ENCODE measurements at places on chromosomes 7 and 10.

- DNase-seq, result no peak
These were observed 107.5 kb downstream of the EPDR1 start for GRCh38 chr7:38027884-38028455.

GRCh38 chr7:74455928-74456327 lies 2.2 kb downstream of the GTF2IRD1 start:
- no peak for DNase-seq

GRCh38 chr7:50155755-50156154 lies 62.7 kb upstream of the ZPBP start:
- DNase-seq, result no peak

- DNase-seq, result no peak
These were observed 203.1 kb downstream of the ZMYND11 start for GRCh38 chr10:338171-339037.

DNA sequence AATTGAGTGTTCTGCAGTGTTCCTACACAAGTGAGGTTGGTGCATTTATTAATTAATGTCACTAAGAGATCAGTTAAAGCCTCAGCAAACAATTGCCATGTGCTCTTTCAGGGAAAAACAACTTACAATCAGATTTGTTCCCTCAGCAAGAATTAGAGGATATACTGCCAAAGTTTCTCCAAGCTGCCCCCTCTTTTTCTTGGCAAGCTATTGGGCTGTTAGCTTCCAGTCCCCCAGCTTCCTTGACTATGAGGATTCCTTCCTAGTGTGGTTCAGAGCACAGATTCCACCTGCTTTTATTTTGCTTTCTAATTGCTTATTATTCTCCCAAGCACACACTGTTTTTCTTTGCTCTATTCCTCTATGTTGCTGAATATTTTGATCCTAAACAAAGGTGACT lies 112.7 kb downstream of the RBM20 start:
- DNase-seq, result no peak

GRCh38 chr7:131537571-131537978 lies 18.9 kb downstream of the PODXL start:
- no peak for DNase-seq

DNA sequence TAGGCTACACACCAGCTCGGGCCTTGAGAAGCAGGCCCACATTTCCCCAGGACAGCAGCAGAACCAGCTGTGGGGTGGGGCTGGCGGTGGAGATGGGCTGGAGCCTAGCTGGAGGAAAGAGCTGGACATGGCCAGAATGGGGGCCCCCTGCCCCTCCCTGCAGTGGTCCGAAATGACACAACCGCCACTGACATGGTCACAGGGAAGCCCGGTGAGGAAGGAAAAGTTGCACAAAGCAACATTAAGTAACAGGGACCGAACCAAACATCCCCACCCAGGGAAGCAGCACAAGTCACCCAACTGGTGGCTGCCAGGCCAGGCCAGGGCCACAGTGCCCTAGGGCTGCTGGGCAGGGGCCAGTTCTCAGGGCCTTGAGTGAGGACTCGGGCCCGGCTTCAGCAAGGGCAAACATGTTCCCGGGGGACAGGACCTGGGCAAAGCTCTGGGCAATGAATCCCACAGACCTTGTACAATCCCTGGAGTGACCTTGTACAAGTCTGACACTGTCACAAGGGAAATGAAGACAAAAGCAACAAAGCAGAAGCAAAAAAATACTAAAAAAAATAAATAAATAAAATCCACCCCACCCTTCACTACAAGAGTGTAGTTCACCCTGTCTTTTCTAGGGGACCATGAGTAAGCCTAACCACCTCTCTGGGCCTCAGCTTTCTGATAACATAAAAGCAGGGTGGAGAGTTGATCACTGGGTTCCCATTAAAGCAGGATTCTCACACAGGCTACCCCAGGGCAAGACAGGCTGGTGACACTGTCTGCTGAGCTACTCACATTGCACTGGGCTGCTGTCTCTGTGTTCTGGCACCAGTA lies 33.0 kb downstream of the PSAP start:
- DNase-seq, result no peak

DNA sequence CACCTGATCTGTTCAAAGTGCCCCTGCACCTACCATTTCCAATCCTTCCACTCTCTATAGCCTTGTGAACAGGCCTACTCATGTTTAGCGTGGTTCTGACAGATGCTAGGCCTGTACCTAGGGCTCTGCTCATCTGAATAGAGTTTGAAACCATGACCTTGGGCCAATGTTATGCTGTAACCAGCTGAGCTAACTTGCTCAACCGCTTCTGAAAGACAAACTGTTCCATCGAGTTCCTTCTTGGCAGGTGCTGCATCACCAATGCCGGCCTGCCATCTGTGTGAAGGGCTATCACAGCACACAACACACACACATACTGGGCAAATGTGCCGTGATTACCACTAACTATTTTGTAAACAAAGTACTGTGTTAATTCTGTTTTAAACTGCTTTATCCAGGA lies 419.0 kb upstream of the GALNT17 start:
- no peak for DNase-seq

GRCh38 chr10:117531371-117532002 lies 11.1 kb upstream of the EMX2 start:
- DNase-seq, result no peak

- DNase-seq, result no peak
These were observed 53.8 kb downstream of the CAMK1D start for GRCh38 chr10:12403119-12403518.

GRCh38 chr7:88772776-88773175 lies 13.3 kb downstream of the ZNF804B start:
- DNase-seq, result no peak

GRCh38 chr7:359766-360361 lies 69.9 kb downstream of the FOXL3 start:
- DNase-seq, result peak; percentile 59

DNA sequence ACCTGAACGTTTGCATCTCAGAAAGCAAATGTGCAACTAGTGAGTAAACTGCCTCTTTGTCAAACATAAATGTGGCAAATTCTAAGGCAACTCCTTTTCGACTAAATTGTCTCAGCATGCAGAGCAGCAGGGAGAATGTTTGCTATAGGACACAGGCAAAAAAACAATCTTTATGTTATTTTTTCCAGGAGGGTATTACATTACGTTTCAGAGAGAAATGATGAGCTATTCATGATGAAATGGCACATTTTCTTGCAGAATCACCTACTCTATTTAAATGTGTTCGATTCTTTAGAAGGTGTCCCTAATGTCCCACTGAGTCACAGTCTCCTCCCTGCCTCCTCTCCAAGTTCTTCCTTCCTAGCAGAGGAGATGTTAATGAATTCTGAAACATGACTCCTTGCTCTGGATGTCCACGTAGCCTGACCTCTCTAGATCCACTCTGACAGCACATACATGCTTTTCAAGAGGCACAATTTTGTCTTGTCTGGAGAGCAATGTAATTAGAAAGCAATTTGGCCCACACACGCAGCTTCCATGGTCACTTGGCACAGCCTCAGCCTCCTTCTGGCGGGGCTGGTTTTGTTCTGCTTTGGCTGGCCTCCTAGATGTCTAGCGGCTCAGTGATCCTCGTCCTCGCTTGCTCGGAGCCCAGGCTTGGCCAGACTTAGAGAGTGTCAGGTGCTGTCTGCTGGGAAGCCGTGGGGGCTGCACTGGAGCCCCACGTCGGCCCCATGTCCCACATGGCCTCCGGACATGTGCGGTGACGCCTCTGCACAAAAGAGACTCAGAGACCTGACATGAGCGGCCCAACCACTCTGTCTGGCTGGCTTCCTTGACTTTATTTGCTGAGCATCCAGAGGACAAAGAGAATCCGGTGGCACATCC lies 125.7 kb upstream of the ZNF438 start:
- DNase-seq, result no peak

- no peak for DNase-seq
These were observed 31.8 kb downstream of the EPDR1 start for GRCh38 chr7:37952240-37952639.

DNA sequence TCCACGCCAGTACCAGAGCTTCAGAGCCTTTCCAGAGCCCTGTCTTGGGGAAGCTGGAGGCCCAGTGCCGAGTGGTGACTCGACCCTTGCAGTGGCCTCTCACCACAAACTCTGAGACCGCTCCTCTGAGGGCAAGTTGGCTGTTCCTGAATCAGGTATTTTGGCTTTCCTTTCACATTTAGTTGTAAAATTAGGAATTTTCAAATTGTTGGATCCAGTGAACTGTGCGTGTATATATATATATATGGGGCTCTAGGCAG lies 128.7 kb upstream of the UNC5B start:
- no peak for DNase-seq

- DNase-seq, result no peak
These were observed 790.8 kb upstream of the KCND2 start for GRCh38 chr7:119482209-119482608.

GRCh38 chr10:69124563-69125268 lies 738 bp downstream of the VPS26A start:
- DNase-seq, result peak; percentile 67

DNA sequence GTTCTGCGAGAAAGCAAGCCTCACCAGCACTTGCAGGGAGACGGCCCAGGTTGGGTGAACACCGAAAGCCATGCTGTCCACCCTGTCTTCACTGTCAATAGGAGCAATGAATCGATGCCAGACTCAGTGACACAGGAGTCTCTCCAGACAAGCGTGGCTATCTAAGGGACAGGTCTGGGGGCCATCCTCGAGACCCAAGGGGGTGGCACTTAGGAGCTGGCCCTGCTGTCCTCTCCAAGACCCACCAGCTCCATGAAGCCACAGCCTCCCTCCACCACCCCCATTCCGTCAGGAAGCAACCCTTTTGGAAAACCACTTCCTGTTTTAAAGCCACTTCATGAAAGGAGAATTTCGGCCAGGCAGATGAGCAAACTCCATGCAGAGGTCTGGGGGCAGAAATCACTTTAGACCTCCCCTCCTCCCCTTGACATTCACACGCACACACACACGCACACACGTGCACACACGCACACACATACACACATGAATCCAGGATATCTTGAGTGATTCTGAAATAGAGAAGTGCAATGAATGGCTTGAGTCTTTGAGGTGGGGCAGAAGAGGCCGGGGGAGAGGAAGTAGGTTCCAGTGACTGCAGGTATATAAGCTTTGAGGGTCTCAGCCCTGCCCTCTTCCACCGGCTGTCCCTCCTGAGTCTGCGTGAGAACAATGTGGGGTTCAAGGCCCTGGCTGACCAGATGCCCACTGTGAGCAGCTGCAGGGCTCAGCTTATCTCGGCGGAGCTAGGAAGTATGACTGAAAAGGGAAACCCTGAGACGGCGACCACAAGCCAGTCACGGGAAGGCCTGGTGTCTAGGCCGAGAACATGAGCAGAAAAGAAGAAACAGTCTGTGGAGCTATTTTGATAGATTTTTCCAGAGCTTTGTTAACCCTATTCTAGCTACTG lies 25.0 kb downstream of the RGS10 start:
- peak; percentile 69 for DNase-seq

DNA sequence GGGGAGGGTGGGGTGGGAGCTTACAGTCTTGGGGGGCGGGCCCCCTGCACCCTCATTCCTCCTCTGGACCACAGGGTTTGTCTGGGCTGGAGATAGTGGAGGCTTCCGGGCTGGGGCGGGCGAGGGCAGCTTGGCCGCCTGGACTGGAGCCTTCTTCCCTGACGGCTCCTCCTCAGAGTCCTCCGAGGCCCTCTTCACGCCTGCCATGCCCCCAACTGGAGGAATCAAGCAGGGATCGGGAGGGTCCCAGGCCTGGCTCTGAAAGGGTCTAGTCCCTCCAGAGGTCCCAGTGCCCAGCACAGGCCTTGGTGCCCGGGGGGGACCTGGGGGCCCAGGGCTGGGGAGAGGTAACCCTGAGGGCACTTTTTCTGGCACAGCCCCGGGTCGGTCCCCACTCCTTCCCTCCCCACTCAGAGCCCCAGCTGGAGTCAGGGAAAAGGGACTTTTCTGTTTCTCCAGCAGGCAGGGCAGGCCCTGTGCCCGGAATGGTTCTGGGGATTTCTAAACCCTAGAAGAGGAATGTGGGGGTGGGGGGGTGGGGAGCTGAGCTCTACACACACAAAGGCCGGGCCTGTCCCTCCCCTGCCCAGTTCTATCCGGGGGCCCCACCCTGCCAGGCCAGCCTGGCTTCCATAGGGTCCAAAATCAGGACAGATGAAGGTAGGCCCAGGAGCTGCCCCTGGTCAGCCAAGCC lies 11.6 kb downstream of the MICALL2 start:
- DNase-seq, result no peak

DNA sequence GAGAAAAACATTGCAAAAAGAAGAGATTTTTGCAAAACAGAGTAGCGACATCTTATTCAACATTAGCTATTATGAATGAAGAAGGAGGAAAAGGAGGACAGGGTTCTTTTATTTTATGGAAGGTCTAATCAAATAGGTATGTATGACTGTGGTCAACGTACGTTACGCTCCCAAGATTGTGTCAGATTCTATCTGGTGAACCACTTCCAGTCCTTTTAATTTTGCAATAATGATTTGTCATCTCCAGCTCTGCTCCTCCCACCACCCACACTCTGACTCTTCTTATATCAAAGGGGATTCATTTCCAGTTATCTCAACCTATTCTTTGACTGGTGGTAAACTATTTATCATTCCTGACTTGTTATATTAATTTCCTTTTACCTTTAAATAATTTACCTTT lies 259.9 kb downstream of the CACNA2D1 start:
- no peak for DNase-seq

Data from activated naive CD8-positive, alpha-beta T cell treated with anti-CD3 and anti-CD28 coated beads, Interleukin-2, amount 10 ng/mL, durations not matched to agents 7 days and 5 days (primary cell).